ENCODE measurements at places on chromosomes 3 and 15.

DNA sequence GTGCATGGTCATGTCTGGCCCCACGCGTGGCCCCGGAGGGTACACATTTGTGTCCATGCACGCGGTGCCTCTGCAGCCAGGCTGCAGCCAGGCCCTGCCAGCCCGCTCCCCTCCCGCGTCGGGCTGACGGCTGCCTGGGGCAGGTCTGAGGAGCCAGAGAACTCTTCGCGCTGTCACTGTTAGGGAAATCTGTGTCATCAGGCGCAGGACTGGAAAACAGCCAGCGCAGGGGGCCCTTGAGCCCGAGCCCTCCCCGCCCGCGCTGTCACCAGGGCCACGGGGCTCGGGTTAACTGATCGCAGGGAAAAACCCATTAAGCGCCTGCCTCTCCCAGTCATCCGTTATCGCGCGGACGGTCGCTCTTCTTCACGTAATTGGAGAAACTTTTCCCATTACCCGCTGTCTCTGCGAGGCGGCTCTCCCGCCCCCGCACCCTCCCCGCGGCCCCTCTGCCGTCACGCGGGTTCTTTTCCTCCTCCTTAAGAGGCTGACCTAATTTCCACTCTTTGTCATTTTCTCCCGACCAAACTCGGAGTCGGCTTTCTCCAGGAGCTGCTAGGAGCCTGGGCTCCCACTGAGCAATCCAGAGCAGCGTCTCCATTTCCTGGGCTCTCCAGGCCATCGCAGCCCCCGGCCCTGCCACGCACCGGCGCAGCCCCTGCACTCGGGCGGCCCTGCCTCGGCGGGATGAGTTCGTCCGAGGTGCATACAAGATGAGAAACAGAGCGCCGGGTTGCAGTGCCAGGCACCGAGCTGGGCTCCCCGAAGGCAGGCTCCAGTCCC lies 57.5 kb upstream of the PRR23E start:
- no peak for DNase-seq

GRCh38 chr15:57916695-57917094 lies 148.8 kb downstream of the ALDH1A2 start:
- DNase-seq: no peak

DNA sequence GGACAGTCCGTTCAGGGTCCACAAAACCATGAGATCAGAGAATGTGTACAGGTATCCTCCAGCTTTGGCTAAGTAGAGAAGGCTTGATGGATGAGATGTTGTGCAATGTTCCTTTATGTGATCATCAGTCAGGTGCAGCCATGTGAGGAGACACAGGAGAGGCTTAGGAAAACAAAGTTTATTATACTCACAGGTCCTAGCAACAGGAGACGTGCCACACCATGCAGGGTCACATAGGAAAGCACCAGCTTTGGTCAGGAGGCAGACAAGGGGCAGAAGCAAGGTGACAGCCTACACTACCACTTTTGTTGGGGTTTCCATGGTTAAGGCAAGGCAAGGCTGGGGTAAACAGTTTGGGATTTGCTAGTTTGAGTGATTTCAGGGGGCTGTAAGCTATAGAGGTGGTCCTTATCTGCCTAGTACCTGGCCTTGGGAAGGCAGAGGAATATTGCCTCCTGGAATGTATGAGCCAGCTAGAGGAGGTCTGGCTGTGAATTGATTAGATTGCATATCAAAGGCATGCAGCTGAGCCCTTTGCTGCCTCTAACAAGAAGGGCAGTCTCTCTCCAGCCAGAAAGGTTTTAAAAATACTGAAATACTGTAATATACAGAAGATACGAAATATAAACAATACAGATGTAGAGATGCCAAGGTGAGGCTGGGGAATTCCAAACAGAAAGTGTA lies 248.6 kb downstream of the RYR3 start:
- DNase-seq: no peak

DNA sequence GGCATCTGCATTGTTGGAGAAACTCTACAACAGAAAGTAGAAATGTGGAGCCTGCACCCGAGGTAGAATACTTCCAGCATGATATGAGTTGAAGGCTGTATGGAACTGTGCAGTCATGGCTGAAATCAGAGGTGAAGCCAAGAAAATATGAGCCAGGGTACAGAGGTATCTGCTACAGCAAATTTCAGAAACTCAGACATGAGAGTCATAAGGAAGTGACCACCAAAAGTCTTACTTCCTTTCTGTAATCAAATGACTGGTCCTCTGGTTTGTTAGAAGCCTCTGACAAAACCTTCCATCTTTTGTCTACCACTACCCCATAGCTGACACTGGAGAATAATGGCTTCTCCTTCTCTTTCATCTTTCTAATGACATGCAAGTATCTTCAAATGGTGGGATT lies 159.4 kb downstream of the TMEM108 start:
- no peak for DNase-seq

GRCh38 chr3:54312156-54312899 lies 190.0 kb downstream of the CACNA2D3 start:
- no peak for DNase-seq

GRCh38 chr3:141875893-141876380 lies 506 bp upstream of the ATP1B3 start:
- DNase-seq: peak; percentile 87

DNA sequence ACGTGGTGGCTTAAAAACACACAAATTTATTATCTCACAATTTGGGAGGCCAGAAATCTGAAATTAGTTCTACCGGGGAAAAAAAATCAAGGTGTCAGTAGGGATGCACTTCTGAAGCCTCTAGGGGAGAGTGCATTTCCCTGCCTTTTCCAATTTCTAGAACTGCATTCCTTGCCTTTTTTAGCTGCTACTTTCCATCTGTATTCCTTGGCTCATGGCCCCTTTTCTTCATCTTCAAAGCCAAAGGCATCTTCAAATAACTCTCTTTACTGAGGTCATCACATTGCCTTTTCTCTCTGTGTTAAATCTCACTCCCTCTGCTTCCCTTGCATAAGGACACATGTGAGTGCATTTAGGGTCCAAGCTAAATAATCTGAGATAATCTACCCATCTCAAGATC lies 69.5 kb upstream of the NEO1 start:
- DNase-seq: no peak

GRCh38 chr3:45927881-45928280 lies 15.4 kb upstream of the CXCR6 start:
- no peak for DNase-seq

GRCh38 chr3:131393051-131393450 lies 11.5 kb downstream of the NUDT16 start:
- DNase-seq: no peak

GRCh38 chr3:115712871-115713270 lies 89.6 kb downstream of the GAP43 start:
- no peak for DNase-seq

DNA sequence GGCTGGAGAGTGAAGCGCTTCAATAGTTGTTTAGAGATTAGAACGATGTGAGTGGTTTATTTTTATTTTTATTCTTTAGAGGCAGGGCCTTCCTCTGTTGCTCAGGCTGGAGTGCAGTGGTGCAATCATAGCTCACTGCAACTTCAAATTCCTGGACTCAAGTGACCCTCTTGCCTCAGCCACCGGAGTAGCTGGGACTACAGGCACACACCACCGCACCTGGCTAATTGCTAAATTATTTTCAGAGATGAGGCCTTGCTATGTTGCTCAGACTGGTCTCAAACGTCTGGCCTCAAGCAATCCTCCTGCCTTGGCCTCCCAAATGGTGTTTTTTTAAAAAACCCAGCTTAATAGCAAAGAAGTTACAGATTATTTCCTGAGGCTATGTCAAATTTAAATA lies 29.0 kb downstream of the PPARG start:
- no peak for DNase-seq

- DNase-seq: no peak
Measured at GRCh38 chr15:48500595-48500994, 144.9 kb downstream of the FBN1 start.

DNA sequence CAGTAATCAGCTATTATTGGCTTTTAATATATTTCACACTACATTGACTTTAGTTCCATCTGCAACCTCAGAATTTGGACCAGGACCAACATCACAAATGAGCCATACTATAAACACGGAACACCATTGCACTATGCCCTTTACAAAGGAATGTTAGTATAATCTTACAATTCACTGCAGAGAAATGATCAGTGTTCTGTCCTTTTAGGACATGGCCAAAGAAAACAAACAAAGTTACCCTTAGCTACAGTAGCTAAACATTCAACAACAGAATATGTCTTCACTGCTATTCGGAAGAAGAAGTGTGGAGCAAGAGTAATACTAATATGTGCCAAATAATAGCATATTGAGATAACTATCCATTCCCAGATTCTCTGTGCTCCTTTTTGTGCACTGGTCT lies 90.4 kb downstream of the NAALADL2 start:
- DNase-seq: no peak

DNA sequence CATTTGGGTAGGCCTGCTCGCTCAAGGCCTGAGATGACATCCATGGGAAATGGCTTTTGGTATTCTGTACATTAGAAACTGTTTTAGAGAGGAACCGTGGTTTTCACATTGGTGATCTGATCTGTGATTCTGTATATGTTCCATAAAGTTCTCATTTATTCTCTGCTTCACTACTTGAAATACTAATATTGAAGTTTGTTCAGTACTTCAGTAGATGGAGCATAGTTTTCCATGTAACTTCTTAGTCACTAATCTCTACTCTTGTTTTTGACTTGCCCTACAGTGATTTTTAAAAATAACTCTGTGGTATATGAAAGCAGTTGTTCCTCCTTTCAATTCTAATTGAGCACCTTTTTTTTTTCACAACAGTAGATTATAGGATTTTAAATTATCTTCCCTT lies 66.5 kb downstream of the MBNL1 start:
- no peak for DNase-seq

DNA sequence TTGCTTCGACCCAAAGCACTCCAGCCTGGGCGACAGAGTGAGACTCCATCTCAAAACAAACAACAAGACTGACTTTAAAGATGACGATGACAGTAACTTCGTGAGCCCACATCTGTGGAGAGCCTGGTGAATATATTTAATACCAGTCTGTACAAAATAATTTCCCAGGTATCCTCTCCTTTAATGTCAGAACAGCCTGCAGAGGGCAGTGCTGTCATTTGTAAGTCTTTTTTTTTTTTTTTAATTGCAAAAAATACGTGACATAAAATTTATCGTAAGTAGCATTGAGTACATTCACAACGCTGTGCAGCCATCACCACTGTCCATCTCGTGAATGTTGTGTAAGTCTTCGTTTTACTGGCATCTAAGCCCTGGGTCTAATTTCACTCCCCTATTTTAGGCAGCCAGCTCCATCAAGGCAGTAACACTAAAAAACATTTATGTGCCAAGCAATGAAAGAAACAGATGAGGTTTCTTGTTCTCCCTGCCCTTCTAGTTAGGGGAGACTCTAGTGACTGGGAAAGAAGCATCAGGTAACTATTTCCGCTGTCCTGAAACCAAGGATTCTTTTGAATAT lies 1.4 kb downstream of the HTD2 start:
- peak; percentile 66 for DNase-seq

GRCh38 chr15:74995779-74996765 lies 709 bp downstream of the SCAMP5 start:
- DNase-seq: no peak

GRCh38 chr15:57133127-57133968 lies 214.9 kb downstream of the TCF12 start:
- DNase-seq: no peak

- DNase-seq: no peak
Measured at GRCh38 chr15:66718220-66718988, 16.4 kb downstream of the SMAD6 start.

DNA sequence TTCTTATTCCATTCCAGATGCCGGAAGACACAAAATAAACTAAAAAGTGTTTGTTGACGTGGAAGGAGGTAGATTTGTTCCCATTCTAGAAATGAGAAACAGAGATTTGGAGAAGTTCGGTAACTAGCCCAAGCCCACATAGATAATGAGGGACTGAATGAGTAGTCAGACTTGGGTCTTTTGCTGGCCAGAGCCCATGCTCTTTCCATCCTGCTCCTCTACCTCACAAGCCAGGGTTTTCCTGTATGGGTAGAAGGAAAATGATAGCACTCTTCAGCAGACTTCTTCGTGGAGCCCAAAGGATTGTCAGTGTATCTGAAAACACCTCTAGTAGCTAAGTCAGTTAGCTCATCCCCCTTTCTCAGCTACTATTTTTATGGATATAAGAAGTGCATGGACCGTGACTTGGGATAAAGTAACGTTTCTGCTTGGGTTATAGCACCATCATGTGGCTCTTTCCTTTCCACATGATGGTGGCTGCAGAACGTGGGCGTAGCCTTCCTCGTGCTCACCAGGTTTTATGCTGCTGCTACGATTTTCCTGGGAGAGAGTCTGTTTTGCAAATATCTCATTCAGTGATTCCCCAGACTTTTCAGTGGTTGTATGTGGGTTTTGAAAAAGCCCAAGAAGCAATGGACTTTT lies 84.6 kb downstream of the DGKG start:
- no peak for DNase-seq

- no peak for DNase-seq
Measured at GRCh38 chr15:50850003-50850402, 58.5 kb upstream of the AP4E1 start.

- DNase-seq: no peak
Measured at GRCh38 chr15:45644437-45644836, 9.6 kb downstream of the SQOR start.

DNA sequence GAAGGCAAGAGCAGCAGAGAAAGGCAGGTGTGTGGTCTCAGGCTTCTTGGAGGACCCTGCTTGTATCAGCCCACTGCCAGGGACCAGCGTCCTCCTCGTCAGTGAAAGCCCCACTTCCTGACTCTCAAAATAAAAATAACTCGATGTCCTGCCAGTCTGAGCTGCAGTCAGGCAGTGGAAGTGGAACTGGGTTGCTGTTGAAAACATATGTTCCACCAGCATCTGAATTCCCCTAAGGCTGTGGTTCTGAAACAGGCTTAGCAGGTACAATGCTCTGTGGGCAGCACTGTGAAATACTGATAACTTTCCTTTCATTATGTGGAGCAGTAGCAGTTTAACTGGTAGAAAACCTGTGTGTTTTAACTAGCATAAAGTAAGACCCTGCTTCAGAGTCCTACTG lies 121.6 kb upstream of the EIF1B start:
- no peak for DNase-seq

DNA sequence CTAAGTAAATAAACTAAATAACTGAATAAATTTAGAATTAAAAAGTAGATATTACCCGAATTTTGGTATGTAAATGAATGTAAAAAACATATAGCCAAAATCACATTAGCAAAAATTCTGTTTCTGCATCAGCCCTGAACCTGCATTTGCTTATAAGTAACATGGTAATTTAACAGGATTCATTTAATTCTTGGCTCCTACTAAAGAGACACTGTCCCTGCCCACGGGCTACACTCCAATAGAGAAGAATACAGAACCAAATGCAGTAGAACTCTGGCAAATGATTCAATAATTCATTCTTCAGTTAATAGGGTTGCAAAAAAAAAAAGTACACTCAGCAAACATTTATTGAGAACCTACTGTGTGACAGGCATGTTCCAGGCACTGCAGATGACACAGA lies 20.8 kb upstream of the CNBP start:
- DNase-seq: no peak

GRCh38 chr15:61133361-61133760 lies 95.7 kb downstream of the RORA start:
- no peak for DNase-seq

- no peak for DNase-seq
Measured at GRCh38 chr3:149581681-149582370, 76.0 kb downstream of the WWTR1 start.
